Activated T-helper 17 cell treated with anti-CD3 and anti-CD28 coated beads, Interleukin-2, amount 50 U/mL, for 72 hours (primary cell): ENCODE measurements at places on chromosomes 1 and 21. TPM values are rescaled to one million over a fixed set of nuclear protein-coding genes. Genes with fewer than 3 reads are reported as not detected.

PLA2G4A gene
- 0.22 TPM for total RNA-seq

CNKSR1 gene
- 4.6 TPM for total RNA-seq

UBL4B gene
- total RNA-seq, result not detected

SELENBP1 gene
- total RNA-seq, result not detected

TLCD4 gene
- 0.04 TPM for total RNA-seq

ADCY10 gene
- 0.98 TPM for total RNA-seq

ESRRG gene
- total RNA-seq, result not detected

LCE1D gene
- not detected for total RNA-seq

S100B gene
- total RNA-seq, result not detected

ACTL8 gene
- total RNA-seq, result 0.28 TPM

C1orf232 gene
- total RNA-seq, result not detected
